ENCODE measurements at places on chromosomes 5 and 9.

DNA sequence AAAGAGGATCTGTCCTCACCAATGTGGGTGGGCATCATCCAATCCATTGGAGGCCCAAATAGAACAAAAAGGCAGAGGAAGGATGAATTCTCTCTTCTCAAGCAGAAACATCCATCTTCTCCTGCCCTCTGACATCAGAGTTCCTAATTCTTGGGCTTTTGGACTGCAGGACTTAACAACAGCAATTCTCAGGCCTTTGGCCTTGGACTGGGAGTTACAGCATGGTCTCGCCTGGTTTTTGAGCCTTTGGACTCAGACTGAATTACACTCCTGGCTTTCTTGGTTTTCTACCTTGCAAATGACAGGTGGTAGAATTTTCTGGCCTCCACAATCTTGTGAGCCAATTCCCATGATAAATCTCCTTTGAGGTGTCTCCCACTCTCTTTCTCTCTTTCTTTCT, 60.5 kb upstream of the CD180 start:
- DNase-seq = no peak

- DNase-seq = no peak
Observed at GRCh38 chr9:70403166-70403565, 11.3 kb downstream of the KLF9 start.

DNA sequence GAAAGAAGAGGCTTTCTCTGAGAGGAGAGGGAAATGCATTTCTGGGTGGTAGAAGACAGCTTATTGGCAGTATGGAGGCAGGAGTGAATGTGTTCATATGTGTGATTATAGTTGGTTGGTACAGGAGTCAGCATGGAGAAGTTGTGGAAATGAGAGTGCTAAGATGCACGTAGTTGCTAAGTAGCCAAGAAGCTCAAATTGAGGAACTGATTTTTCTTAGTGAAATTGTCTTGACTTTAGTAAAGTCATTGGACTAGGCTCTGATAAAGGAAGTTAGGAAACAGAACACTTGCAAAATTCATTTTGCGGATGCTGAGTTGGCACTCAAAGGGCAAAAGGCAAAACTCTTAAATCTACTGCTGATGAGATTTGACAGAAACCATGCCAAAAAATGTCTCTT, 158.9 kb upstream of the VCAN start:
- no peak for DNase-seq

GRCh38 chr9:135455401-135456030, 24.1 kb upstream of the PPP1R26 start:
- DNase-seq = no peak

DNA sequence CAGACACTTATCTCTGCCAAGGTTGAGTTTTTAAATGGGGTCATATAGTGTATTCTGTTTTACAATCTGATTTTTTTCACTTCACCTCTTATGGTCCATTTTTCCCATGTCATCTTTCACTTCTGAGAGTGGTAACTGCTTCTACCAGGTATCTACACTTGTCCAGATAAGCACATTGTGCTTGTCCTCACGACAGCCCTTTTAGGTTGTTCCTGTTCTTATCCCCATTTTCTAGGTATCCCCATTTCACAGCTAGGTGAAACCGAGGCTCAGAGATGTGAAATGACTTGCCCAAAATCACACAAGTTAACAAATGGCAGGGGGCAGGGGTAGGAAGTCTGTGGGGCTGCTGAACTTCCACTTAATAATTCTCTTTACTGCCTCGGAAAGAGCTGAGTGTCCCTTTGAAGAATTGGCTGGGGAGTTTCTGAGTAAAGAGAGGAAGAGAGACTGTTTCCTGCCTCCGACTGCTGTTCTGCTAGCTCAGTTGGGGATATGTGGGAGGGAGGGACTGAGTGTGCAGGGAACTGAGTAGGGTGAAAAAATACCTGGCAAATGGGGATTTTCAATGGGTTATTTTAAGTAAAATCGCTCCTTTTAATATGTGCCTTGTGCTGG, 255.4 kb downstream of the GRIA1 start:
- DNase-seq = no peak

DNA sequence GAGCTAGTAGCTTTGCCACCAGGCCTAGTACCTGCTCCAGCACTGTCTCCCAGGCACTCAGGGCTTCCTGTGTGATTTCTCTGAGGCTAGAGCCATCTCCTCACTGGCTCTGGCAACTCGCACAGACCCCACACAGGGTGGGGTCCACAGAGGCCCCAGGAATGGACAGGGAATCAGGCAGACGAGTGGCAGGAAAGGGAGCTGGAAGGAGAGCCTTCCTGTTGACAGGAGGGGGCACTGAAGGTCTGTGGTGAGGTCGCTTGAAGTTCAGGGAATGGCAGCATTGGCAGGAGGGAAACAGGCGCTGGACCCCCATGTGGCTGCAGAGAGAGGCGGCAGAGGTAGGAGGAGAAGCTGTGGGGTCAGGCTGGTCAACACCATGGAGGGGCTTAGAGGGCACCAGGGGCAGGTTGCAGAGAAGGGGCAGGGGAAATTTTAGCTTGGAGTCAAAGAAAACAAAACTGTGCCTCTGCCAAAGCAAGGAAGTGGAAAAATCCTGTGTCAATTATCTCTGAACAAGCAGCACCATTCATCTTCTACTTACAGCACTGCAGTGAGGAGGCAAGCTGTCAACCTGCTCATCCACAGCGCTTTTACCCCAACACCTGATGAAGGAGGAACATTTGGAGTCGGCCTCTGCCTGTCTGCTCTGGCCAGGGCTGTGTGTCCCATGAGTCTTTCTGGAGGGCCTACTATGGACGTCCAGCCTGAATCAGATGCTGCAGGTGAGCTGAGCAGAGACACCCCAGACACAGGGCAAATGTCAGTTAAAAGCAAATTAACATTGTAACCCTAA, 270.2 kb downstream of the FSTL4 start:
- no peak for DNase-seq

DNA sequence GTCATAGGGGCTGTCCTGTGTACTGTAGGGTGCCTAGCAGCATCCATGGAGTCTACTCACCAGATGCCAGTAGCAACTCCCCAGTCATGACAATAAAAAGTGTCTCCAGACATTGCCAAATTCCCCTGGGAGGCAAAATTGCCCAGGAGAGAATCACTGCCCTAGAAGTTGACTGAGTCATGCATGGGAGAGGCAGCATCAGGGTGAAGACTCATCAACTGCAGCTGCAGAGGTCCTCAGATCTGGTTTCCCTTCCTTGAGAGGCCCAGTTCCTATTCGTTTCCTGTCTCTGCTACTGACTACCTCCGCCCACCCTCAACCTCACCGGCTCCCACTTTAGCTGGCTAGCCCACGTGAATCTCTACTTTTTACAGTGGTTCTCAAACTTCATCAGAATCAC, 88.6 kb upstream of the AGXT2 start:
- no peak for DNase-seq

DNA sequence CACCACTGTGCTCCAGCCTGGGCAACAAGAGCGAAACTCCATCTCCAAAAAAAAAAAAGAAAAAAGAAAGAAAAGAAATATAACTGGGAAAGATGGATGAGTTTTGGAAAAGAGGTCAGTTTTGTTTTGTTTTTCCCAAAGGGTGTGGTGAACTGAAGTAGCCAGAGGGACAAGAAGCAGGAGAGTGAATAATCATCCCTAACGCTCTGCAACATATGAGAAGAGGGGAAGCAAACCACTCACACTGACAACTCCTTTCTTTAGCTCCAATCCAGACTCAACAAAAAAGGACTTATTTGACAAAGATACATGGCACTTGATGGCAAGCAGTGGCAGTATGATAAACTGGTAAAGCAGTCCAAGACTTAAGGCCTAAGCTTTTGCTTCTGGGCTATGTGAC, 176.1 kb upstream of the HMHB1 start:
- DNase-seq = no peak

DNA sequence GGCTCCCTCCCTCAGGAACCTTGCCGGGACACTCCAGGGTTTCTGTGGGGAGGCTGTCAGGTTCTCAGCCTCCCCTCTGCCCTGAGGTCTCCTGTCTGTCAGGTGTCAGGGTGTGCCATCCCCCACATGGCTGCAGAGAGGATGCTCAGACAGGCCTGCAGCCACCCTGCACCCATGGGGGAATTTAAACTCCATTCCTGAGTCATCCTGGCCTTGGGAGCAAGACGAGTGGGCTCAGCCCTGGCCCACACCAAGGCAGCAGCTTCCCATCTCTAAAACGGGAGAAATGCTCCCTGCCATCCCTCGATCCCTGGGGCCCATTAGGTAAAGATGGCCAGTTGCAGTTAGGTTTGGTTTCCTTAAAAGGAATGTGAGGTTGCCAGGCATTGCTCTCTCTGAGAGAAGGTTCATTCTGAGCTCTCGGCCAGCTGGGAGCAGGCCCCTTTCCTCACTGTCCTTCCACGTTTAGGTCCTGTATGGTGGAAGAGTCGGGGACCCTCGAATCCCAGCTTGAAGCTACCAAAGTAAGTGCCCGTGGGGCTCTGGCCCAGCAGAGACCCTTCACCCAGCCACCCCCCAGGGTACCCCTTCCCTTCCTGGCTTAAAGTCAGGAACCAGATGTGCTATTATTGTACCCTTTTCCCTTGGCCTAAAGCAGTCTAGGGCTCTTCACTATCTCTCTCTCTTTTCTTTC, 26.6 kb downstream of the DYNC2I2 start:
- no peak for DNase-seq

- no peak for DNase-seq
Observed at GRCh38 chr5:95533761-95534160, 21.0 kb downstream of the SKIC3 start.

- peak; percentile 27 for DNase-seq
Observed at GRCh38 chr5:41270423-41271251, 57.3 kb upstream of the C6 start.

- DNase-seq = no peak
Observed at GRCh38 chr9:135693771-135694170, 5.5 kb downstream of the SOHLH1 start.

- DNase-seq = no peak
Observed at GRCh38 chr5:124444147-124444775, 302.2 kb downstream of the ZNF608 start.

DNA sequence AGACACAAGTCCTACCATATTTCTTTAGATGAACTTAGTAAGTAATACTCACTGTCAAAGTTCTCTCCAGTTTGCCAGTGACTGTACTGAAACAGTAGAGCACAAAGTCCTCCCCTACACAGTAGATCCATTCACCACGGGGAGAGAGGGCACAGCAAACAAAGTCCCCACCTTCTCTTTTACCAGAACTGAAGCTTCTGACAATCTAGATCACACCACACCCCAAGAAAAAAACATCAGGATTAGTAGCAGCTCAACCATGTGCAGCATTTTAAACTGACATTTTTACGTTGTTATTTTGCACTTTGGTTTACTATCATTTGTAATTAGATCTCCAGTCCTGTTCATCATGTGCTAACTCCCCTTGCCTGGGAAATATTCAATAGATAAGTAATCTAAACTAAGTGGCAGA, 23.0 kb downstream of the DNAJA1 start:
- DNase-seq = no peak

- DNase-seq = no peak
Observed at GRCh38 chr9:76818271-76818670, 54.0 kb downstream of the PCA3 start.

DNA sequence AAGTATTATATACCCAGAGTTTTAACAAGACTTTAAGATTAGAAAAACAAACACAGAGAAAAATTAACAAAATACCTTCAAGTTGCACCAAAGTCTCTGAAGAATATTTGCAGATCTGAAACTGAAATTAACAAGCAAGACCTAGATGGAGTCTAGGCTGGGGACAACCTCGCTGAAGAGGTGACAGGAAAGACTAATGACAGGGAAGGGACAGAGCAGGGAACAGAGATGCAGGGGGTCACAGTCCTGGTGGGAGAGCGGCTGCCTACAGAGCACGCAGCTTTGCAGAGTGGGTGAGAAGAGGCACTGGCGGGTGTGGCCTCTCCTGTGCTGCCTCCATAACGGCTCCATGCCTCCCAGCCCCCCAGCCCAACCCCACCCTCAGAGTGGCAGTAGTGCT, 13.5 kb downstream of the RETREG1 start:
- DNase-seq = no peak

- no peak for DNase-seq
Observed at GRCh38 chr5:133396814-133397213, 215.5 kb downstream of the FSTL4 start.

DNA sequence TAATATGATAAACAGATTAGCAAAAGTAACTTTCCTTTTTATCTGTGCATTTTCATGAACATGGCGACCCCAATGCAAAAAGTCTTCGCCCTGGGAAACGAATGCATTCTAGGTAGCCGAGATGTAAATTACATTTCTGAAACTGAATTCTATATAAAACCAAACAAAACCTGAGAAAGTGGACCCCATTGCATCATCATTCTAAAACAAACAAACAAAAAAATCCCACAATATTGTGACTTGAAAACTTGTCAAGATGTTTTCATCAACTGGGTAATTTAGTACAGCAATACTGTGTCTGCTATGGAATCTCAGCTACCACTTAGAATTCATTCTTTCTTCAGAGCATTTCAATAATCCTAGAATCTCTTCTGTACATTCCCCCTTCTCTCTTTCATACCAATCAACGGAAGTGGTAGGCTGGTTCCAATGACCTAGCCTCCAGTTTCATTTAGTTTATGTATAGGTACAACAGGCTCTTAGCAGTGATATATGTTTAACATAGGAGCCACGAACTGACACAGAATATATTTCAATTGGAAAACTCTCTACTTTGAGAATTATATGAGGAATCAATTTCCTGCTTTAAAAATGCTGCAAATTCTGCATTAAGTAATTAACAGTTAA, 85.6 kb downstream of the FBXW11 start:
- no peak for DNase-seq

- no peak for DNase-seq
Observed at GRCh38 chr5:7881091-7881490, 12.1 kb downstream of the MTRR start.

GRCh38 chr9:99825172-99826046, 3.7 kb downstream of the NR4A3 start:
- no peak for DNase-seq

DNA sequence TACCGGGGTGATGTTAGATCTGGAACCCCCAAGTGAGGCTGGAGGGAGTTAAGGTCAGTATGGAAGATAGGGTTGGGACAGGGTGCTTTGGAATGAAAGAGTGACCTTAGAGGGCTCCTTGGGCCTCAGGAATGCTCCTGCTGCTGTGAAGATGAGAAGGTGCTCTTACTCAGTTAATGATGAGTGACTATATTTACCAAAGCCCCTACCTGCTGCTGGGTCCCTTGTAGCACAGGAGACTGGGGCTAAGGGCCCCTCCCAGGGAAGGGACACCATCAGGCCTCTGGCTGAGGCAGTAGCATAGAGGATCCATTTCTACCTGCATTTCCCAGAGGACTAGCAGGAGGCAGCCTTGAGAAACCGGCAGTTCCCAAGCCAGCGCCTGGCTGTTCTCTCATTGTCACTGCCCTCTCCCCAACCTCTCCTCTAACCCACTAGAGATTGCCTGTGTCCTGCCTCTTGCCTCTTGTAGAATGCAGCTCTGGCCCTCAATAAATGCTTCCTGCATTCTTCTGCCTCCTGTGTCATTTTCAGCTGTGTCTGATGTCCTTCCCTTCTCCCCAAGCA, 2.3 kb upstream of the MYOZ3 start:
- no peak for DNase-seq

DNA sequence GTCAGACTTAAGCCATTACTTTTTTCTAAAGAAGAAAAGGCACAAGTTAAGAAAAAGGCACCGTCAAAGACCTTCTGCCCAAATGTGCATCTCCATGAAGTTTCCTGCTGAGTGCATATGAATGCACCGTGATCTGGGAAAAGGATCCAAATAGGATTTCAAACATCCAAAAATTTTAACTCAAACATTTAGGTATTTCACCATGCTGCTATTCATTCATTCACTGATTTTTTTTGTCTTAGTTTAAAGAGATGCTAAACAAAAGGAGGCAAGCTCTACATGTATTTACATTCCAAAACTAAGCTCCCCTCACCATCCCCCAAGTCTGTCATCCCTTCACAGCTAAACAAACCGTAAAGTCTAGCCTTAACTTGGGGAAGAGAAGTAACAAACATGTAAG, 291.9 kb downstream of the ARL15 start:
- no peak for DNase-seq

Measured in NCI-H1436 (cell line).